Stimulated activated CD8-positive, alpha-beta memory T cell treated with anti-CD3 and anti-CD28 coated beads, Interleukin-15, amount 100 ng/mL, for 4 hours (primary cell): ENCODE measurements at places on chromosomes 12 and 14.

DNA sequence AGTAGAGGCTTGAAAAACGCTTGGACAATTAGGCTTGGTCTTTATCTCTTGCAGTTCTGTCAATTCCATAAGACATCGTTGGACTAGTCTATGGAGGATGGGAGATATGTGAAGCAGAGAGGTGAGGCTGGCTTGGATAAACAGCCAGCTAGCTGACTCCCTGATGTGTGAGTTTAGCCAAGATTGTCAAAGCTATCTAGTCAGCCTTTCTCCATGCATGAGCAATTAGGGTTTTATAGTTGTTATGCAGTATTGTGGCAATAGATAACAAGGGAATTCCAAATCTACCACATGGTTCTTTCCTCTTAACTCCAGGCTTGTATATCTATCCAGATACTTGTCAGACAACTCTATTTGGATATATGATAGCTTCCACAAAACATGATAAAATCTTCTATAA, 153.6 kb upstream of the NRXN3 start:
- DNase-seq, result no peak

DNA sequence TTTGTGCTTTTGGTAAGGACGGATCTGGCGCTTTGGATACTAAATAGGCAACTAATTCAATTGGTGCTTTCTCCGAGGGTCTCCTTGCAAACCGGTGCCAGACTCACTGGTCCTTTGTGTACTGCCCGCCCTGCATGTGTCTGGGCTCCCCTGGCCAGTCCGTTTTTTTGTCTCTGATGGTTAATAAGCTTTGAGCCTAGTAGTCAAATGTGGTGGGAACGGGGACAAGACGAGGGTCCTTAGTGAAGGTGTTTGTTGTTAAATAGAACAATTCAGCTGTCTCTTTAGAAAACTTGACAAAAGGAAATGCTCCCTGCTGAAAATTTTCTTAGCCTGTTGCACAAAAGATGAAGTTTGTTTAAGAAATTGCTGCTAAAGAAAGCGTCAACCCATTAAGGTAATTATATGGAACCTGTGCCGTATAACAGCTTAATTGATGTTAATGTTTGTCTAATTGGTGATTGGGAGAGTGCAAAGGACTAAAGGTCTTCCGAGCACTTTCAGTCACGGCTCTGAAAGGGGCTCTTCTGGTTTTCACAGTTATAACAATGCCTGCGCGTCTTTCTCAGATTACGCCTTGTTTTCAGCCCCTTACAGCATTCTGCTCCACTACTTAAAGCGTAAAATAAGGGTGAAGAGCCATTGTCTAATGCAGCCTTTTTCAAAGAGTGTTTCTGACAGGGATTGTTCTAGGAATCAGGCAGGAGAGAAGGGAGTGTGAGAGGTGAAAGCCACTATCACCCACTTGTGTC, 537.4 kb downstream of the PRKD1 start:
- DNase-seq, result no peak

DNA sequence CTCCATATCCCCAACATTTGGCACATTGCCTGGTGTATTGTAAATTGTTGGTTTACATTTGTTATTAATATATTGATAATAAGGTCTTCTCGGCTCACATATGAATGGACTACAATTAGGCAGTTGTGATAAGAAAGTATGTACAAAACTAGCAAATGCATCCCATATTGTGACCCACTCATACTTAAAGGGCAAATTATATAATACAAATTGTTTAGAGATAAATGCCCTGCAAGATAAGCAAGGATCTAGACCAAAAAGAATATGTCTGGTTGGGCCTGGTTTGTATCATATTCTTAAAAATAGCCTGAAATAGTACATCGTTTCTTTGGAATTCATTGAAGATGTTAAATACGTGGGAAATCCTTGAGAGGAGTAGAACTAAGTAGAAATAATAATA, 151.3 kb downstream of the CNTN1 start:
- no peak for DNase-seq

DNA sequence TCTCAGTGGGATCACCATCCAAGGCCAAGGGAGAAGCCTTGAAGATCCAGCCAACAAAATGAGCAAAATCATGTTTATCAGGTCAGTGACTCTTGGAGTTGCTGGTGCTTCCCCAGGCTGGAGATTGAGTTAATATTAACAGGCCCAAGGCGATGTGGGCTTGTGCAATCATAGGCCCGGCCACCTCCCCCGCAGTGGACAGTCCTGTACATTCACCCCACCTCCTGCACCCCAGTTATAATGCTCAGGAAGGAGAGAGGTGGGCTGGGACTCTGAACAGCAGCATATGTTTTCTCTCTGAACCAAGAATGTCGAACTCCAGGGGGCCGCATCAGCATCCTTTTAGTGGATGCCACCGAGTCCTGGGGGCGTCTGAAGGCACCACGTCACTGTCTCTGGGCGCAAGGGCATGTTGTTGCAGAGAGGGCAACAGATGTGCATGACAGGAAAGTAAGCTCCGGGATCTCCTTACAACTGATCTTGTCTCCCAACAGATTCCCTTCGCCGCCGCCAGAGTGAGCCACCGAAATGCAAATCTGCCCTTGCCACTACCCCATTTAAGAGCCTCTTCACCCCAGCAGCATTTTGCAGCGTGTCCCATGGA, 32.2 kb upstream of the SERPINA6 start:
- DNase-seq, result no peak

GRCh38 chr14:24310265-24310645, 315 bp downstream of the LTB4R2 start:
- no peak for DNase-seq

GRCh38 chr14:29759521-29760340, 167.9 kb downstream of the PRKD1 start:
- DNase-seq, result no peak

GRCh38 chr14:95518045-95518751, 1.7 kb upstream of the SYNE3 start:
- no peak for DNase-seq

- DNase-seq, result no peak
These were observed 7.9 kb downstream of the NOVA1 start for GRCh38 chr14:26589925-26590324.

- no peak for DNase-seq
These were observed 8.4 kb downstream of the SLC25A3 start for GRCh38 chr12:98601924-98602323.

- no peak for DNase-seq
These were observed 60.3 kb downstream of the ARF6 start for GRCh38 chr14:49953196-49953595.

GRCh38 chr14:35385042-35385839, 19.3 kb downstream of the NFKBIA start:
- DNase-seq, result no peak

- no peak for DNase-seq
These were observed 34.5 kb upstream of the GPR132 start for GRCh38 chr14:105099778-105100177.

DNA sequence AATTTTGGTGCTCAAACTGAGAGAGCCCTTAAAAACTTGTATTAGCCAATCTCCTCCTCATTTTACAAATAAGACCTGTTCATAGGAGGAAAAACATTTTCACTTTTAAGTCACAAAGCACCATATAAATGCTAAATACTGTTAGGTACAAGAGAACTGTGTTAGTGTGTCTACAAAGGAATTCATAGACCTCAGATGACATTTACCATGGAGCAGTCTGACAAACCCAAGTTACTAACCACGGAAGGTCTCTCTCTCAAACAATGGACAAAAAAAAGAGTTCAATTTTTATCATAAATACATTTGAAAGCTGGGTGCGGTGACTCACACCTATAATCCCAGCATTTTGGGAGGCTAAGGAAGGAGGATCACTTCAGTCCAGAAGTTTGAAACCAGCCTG, 10.0 kb downstream of the SBNO1 start:
- DNase-seq, result no peak

DNA sequence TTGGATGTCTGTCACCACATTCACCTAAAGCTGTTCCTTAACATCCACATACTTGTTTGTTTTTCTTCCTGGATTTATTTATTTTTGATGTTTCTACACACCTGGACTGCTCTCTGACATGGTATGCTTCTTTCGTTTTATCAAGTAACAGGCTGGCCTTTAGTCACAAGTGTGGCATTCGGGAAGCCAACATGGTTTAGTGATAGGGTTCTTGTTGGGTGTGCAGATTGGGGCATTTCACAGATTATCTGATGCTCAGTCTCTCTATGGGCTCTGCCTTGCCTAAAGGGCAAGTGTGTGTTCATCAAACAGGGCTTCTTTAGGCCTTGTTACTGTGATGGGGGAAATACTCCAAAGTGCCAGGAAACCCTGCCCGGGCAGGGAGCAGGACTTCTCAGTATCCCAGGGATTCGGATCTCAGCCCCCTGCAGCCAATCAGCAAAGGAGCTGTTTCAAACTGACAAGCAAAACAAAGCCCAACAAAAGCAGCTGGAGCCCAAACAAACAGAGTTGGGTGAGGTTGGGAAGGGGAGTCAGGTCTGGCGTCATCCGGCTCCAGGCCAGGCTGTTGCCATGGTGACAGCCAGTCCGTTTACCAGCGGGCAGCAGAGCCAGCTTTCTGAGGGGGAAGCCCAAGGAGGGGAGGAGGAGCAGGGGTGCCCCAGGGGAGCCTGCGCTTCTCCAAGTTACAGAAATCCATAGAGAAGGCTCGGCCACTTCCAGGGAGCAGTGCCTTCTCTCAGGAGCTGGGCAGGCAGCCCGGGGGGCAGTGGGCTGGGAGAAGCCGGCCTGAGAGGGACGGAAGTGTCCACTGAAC, 31.9 kb downstream of the FOS start:
- no peak for DNase-seq

- DNase-seq, result no peak
These were observed 27.8 kb upstream of the BDKRB2 start for GRCh38 chr14:96176811-96177211.

DNA sequence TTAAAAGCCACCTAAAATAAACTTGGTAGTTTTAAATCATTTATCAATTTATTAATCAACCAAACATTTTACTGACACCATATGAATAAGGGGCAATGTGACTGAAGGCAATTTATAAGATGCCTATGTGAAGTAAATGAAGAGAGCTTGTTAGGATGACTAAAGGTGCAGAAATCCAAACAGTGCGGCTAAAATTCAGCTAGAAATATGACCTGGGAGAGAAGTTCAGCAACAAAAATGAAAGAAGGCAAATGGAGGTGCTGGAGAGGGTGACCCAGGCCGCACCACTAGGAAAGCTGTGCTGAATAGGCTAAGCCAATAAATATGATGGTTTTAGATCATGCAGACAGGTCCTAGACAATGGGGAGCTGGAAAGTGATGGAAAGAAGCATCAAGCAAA, 403.7 kb downstream of the BTG1 start:
- no peak for DNase-seq

DNA sequence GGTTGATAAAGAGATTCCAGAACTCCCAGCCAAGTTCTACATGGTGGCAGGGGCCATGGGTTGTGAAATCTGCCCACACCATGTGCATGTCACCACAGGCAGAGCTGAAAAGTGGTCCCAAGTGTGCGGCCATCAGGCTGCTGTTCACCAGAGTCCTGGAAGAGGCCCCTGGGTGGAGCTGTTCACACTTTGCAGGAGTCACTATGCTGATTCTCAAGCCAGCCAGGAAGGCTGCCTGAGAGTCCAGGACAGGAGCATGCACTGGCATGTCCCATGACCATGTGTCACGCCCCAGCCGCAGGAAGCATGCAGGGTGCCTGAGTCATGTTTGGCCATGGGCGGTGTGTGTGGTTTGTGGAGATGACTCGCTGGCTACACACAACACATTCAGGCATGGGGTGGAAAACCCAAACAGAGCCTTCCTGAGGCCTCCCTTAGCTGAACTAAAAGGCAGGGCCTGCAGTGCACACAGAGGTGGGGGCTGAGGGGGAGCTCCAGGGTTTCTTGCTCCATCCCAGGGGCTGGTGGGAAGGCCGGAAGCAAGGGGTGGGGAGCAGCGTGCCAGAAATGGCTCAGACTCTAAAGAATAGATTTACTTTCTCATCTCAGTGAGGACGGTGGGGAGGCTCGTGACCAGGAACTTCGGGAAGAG, 19.4 kb downstream of the ABCB9 start:
- DNase-seq, result peak; percentile 67

DNA sequence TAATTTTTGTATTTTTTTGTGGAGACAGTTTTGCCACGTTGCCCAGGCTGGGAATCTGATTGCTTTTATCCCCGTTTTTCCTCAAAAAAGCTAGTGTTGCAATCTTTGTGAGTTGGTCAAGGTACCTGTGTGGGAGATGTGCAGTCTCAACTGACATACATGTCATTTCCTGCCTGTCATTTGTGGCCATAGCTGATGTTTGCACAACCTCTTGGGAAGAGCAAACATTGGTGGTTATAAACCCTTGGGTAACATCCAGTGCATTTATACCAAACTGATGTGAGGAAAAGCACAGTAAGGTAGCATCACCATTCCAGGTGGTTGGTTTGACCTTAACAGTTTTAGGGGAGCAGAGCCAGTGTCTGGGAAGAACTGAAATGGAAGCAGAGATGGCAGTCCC, 54.7 kb downstream of the ATG14 start:
- DNase-seq, result no peak

DNA sequence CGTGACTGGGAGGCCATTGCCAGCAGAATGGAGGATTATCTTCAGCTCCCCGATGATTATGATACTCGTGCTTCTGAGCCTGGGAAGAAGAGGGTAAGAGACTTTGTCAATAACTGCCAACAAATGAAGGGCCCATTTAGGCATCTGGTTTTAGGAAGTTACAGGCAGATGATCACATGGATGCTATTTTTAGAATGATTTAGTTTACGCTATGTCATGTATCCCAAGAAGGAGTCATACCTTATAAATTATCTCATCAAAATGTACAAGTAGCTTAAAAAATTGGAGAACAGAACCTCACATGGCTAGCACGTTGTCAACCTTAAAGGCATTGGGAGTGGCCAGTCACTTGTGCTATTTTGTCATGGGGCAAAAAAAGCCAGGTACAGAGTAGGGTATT, 46.7 kb downstream of the PROX2 start:
- DNase-seq, result no peak

GRCh38 chr14:102580550-102581110, 11.8 kb upstream of the RCOR1 start:
- DNase-seq, result no peak

GRCh38 chr12:107978641-107979040, 150.4 kb upstream of the WSCD2 start:
- no peak for DNase-seq

- DNase-seq, result no peak
These were observed 74.0 kb downstream of the PLEKHG3 start for GRCh38 chr14:64778104-64778754.

- DNase-seq, result no peak
These were observed 134.6 kb downstream of the PTPRR start for GRCh38 chr12:70785896-70786295.

DNA sequence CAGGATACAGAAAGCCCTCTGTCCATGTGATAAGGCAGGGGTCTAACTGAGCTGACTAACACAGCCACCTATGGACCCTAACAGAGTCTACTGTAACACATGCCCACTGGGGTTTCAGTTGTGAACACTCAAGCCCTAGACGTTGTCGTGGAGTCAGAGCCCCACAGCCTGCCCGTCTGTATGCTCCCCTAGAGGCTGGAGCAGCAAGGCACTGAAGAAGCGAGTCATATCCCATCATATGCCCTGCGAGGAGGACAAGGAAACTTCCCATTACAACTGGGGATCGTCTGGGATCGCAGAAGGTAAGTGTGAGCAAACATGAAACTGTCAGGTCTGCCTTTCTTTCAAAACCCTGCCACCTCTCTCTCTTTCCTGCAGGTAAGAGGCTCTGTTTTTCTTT, 138.1 kb downstream of the GPR65 start:
- no peak for DNase-seq

GRCh38 chr14:53110096-53110495, 43.0 kb downstream of the DDHD1 start:
- DNase-seq, result no peak

GRCh38 chr12:56202366-56202765, 13.1 kb upstream of the SMARCC2 start:
- no peak for DNase-seq

- DNase-seq, result no peak
These were observed 158.6 kb downstream of the ANO4 start for GRCh38 chr12:100953217-100953616.

GRCh38 chr12:9925705-9926393, 6.3 kb downstream of the CLEC2A start:
- no peak for DNase-seq
